ENCODE measurements at places on chromosomes 16 and 17.

- DNase-seq = no peak
Observed at GRCh38 chr16:54942353-54942943, 11.8 kb downstream of the IRX5 start.

DNA sequence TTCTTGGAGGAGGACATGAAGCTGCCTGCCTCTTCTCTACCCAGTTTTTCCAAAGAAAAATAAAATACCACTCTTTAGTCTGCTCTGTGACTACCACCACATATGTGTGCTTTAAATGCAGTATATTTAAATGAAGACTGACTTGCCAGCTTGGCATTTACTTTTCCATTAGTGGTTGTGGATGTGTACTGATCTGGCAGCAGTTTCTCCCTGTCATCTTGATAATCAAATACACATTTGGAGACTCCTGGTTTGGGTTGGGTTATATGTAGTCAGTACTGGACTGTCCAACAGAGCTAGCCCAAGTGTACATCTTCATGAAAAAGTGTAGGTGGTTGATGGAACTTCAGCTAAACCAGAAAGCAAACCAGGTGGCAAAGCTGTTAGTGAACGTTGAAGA, 19.9 kb downstream of the COX10 start:
- no peak for DNase-seq

DNA sequence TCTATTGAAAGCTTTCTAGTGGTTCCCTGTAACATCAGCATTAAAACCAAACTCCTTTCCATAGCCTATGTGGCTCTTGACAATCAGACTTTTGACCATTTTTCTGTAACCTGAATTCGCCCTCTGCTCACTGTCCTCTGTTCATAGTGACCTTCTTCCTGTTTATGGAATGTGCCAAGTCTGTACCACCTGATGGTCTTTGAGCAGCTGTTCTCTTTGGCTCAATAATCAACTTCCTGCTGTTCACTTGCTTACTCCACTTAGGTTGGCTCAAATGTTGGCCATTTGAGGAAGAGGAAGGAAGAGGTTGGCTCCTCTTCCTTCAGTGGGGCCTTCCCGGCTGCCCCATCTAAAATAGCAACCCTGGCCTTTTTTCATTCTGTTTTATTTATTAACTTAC, 251.5 kb downstream of the CA10 start:
- DNase-seq = no peak

DNA sequence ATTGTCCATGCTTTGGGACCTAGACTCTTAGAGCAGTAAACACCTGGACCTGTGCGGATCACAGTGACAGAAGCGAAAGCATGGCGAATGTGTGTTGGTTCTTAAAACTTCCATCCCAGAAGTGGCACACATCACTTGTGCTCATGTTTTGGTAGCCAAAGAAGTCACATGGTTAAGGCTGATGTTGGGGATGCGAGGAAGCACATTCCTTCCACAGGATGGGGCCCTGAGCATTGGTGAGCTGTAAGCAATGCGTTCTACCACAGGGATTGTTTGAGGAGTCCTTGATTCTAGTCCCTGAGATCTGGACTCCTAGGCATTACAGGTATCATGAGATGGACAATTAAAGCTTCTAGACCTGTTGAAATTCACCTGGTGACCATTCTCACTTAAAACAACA, 375.9 kb downstream of the UTP18 start:
- no peak for DNase-seq

GRCh38 chr16:17223576-17223975, 247.2 kb downstream of the XYLT1 start:
- DNase-seq = no peak

DNA sequence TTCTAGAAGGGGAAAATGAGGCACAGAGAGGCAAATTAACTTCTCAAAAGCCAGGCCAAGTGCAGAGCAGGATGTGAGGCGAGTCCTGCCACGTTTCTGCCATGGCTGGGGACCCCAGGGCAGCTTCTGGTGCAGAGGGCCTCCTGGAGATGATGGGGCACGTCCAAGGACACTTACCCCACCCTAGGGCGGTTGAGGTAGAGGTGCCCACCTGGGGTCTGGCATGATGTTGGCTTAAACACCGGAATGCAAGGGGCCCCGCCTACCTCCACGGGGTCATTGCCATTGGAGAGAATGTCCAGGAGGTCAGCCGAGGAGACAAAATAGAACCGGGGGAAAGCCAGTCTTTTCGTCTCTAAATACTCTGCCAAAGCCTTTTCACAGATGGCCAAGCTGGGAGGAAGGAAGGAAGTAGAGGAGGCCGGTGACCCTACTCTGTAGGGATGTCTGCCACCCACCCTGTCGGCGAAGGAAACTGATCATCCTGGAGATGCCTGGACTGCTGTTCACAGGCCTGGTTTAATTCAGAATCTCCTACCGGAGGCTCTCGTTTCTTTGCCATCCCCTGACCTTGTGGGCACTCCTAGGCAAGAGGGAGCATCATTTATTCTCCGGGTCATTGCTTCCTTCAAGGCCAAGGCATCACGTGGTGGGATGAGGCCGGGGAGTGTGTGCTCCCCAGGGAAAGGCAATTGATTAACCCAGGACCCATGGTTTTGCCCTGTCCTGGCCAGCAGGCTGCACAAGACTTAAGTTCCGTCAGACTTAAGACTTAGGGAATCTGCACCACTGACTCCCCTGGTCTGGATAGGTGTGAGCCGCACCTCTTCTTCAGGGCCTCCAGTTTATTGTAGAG, 70.5 kb downstream of the DNAH17 start:
- no peak for DNase-seq

- DNase-seq = no peak
Observed at GRCh38 chr16:24668481-24669061, 60.9 kb upstream of the TNRC6A start.

DNA sequence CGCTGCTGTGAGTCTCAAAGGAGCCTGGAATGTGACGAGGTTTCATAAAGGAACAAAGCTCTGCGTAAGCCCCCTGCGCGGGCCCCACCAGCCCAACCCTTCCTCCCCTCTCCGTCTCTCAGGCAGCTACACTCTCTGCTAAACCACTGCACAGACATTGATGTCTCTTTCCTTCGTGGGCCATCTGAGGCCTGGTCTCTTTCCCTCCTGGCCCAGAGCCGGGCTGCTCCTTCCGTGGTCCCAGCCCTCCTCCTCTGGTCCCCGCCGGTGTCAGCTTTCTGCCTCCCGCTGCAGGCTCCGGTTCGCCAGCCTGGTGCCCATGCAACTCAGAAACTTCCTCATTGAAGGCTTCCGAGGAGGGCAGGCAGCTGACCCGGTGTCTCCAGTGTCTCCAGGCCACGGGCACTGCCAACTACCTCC, 7.4 kb downstream of the SCARF1 start:
- DNase-seq = no peak

All from activated gamma-delta T cell treated with Interleukin-2 at 50 U/mL for 16 hours (primary cell).